ENCODE measurements at places on chromosomes 3 and 15.
A peak's percentile ranks its signal among the peaks of the same experiment; 100 is the strongest.

DNA sequence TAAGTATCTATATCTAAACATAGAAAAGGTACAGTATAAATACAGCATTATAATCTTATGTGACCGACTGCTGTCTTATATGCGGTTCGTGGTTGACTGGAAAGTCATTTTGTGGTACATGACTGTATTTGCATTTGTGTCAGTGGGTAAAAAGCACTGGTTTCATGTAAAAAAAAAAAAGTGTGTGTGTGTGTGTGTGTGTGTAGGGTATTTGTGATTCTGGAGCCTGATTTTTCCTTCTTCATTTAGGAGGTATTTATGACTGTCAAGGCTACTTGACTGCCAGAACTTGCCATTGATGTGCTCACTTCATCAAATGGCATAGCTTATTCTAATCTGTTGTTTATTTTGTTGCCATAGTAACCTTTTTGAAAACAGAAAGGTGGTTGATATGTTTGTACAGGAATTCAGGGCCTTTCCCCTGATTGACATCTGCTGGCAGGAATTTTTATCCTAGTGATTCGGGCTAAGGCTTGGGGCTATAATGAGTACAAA lies 63.2 kb downstream of the AKAP13 start:
- DNase-seq = peak; percentile 26

DNA sequence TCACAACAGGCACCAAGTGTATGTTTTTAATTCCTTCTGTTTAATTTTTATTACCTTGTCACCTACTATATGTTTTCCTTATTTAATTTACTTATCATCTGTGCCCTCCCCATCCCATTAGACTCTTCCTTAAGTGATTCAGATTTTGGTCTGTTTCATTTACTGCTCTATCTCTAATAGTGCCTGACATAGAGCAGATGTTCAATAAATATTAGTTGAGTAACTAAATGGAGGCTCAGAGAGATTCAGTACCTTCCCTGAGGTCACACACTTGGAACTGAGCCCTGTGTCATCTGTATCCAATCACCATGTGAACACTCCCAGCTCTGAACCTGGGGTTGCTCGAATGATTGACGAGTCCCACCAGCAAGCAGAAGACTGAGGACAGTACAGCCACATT lies 318.1 kb upstream of the WNT5A start:
- DNase-seq = no peak

DNA sequence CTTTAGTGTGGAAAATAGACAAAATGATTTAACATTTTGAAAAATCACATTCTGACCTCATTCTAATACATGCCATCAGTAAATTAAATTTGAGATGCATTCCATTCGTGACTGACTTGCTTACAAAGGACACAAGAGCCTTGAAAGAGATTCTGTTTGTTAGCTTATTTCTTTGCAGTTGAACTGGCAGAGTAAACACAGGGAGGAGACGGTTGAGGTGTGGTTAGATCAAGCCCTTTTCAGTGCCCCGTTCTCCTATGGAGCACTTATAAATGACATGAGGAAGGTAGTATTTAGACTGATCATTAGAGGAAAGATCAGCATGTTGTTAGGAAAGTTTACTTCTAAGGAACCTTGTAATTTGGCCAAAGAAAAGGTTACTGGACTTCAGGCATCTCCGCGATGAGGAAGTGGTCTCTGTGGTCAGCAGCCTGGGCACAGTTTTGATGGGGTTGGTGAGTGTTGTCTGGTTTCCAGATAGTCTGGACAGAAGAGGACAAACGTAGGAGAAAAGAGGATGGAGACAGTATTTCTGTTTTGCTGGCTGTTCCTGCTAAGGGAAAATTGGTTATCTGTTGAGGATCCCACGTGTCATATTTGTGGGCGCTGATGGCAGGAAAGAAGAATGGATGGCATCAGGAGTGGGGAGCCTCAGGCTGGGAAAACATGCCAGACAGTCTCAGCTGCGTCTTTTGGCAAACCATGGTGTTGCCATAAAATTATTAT lies 328.9 kb upstream of the TBL1XR1 start:
- DNase-seq = no peak

- DNase-seq = no peak
Observed at GRCh38 chr3:46549989-46550388, 16.1 kb downstream of the LRRC2 start.

GRCh38 chr3:161644891-161645635 lies 148.5 kb downstream of the OTOL1 start:
- DNase-seq = no peak

- DNase-seq = peak; percentile 88
Observed at GRCh38 chr3:21954709-21955108, 203.7 kb upstream of the ZNF385D start.

DNA sequence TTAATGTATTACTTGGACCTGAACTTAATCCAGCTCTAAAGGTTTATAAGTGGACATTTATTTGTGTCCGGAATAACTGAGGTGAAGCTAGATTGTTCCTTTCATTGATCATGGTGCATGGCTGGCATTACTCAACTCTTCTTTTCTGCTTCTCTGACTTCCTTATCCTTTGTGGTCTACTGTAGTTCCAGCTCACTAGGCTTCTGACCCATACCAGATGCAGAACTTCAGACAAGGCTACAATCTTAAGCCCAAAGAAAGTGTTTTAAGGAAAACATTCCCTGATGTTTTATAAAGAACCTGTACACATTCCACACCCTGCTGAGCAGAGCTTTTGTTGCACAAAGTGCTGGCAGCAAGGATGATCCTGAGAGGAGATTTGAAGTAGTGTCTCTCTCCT lies 250.8 kb upstream of the TGFBR2 start:
- DNase-seq = peak; percentile 35

DNA sequence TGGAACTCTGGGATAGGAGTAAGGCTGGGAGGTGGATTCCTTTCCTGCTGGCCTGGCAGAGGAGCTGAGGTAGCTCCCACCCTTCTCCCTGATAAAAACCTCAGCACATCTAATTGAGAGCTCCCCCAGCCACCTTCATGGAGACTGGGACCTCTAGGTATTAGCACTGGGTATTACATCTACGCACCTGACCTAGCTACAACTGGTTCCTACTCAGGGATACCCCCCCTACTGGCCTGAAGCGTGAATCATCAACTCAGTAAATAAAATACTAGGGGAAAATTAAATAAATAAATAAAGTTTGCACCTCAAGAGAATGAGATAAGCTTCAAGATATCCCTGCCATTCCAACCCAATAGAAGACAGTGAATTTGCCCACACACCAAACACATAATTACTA lies 140.4 kb downstream of the NEK10 start:
- DNase-seq = no peak

- DNase-seq = no peak
Observed at GRCh38 chr3:65080432-65080831, 392.6 kb upstream of the ADAMTS9 start.

GRCh38 chr15:90209591-90209990 lies 8.5 kb downstream of the SEMA4B start:
- no peak for DNase-seq

DNA sequence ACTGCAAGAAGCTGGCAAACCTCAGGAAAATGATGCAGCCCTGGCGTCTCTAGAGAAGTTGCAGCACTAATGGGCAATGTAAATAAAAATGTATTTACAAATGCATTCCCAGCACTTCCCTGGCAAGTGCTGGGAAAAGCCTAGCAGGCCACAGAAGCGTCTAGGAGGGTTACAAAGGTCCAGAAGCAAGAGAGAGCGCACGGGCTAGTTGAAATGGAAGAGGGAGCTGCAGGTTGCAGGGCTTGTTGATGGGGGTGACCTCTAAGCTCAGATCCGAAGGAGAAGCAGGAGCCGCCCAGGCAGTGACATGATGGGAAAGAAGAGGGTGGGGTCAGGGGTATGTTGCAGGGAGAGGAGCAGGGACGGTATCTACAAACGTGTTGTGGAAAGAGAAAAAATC lies 2.7 kb upstream of the KNL1 start:
- no peak for DNase-seq

DNA sequence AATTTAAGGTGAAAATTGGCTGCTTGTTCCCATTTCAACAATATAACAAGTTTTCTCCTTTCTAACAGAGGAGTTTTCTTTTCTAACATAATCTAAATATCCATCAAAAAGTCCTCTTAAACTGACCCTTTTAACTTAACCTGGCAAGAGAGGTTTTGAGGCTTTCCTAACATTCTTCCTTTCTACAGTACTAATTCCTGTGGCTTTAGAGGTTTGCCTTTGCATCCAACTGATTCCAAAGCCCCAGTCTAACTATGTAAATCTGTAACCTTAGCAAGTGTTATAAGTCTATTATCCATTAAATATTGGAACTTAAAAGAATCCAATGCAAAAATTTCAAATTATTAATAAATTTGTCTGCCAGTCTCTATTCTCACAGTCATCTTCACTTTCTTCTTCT lies 134.1 kb downstream of the ISL2 start:
- peak; percentile 58 for DNase-seq

GRCh38 chr15:92848852-92849598 lies 51.1 kb upstream of the CHD2 start:
- peak; percentile 86 for DNase-seq

GRCh38 chr3:153443961-153444360 lies 281.9 kb downstream of the RAP2B start:
- no peak for DNase-seq
